ENCODE measurements at places on chromosomes 7 and 10.
A peak's percentile ranks its signal among the peaks of the same experiment; 100 is the strongest.

DNA sequence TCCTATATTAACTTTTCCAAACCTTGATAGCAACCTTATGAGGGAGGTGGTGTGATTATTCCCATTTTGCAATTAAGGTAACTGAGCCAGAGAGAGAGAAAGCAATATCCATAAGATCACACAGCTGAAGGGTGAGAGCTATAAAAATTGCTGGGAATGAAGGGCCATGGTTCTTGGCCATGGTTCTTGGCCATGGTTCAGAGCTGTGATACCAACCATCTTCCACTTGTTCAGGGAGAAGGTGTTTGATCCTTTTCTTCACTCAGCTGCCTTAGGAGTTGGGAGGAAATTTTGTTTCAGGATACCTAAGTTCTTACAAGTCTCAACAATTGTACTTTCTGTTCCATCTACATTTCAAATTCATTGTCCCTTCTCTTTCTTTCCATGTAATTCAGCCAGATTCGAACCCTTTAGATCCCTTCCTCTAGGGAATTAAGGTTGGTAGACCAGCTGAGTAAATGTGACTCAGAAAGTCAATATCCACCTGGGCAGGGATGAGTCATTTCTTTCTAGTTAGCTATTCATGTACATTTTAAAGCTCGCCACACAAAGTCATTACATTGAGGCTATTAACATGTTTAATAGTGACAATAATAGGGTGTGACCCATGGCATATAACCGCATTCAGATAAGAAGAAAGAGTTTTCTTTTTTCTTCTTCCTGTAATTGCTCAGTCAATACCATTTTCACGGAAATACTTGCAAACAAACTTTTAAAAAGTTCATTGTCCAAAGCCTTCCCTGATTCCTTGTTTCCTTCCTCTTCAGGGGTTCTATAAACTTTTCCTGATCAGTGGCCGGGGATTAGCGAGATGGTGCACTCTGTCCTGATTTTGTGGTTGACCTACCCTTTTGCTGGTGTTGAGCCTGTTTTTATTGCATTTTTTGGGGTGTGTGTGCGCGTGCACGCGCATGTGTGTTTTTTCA, 143.4 kb downstream of the TCF7L2 start:
- no peak for DNase-seq

DNA sequence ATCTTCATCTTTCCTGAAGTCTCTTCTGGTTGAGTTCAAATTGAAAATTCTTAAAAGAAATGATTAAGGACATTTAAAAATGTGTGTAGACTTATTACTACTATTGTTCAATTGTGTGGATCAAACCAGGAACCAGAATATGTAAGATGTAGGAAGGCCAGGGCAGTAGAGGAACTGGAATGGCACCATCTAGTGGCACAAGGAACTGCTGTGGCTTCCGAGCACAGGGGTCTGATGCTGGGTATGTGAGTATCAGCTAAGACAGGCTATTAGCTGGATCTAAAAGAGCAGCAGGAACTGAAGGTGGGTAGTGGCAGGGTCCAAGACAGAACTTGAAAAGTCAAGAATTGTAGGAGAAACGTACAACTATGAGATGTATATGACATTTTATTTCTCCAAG, 247.3 kb downstream of the SEMA3A start:
- peak; percentile 21 for DNase-seq

DNA sequence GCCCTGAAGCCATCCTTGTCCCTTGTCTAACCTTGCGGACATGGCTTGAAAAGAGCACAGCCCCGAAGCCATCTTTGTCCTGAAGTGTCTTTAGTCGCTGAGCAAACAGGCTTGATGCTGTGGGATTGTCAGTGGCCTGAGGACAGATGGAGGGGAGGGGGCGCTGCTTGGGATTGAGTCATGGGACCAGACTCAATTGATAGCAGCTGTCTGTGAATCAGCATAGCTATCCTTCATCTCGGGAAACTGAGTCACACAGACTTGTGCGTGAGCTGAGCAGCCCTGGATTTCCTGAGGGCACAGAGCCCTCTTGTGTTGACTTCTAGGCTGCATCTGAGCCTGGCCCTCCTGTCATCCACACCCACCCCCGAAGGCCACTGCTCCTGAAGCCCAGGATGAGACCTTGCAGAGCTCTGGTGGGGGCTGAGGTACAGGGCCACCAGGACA, 14.4 kb downstream of the MYO1G start:
- no peak for DNase-seq

DNA sequence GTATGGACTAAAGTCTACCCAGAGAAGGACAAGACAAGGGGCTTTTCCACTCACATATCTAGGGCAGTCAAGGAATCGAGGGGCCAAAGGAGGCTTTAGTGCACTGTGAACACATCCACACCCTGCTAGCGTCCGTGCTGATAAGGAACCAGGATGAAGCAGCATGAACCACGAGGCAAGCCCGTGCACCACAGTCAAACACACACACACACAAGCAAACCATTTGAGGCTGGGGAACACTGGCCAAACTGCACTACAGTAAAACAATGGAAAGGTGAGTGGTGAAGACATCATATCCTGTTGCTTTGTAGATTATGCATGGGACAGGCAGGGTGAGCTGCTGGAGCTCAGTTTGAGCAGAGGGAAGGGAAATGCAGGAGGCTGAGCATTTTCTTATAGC, 177.4 kb upstream of the CDCA7L start:
- no peak for DNase-seq

DNA sequence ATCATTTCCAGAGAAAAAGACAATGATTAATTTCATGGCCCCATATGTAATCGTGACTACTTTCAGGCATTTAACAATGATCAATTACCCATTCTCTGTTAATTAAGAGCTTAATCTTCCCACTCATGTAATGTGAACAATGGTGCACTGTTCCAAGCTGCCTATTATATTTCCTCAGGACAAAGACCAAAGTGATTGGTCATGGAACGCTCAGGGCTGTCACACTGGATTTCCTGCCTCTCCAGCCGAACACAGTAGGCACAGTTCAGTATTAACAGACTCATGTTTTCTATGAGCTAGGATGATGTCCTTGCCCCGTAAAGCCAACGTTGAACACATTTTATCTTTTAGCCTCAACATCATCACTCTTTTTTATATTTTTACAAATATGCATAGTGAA, 142.7 kb upstream of the FZD8 start:
- no peak for DNase-seq

DNA sequence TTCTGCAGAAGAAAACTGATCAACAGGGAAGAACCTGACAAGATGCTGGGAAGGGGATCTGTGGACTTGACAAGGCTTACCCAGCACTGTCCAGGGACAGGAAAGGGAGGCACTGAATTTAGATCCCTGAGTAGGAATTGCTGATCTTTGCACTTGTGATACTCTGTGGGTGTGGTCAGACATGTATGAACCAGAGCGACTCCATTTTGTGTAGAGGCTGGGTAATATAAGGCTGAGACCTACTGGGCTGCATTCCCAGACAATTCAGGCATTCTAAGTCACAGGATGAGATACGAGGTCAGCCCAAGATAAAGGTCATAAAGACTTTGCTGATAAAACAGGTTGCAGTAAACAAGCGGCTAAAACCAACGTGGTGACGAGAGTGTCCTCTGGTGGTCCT, 60.7 kb downstream of the CCDC3 start:
- no peak for DNase-seq

- DNase-seq = peak; percentile 34
These were observed 86.6 kb upstream of the C7orf33 start for GRCh38 chr7:148503900-148504487.

DNA sequence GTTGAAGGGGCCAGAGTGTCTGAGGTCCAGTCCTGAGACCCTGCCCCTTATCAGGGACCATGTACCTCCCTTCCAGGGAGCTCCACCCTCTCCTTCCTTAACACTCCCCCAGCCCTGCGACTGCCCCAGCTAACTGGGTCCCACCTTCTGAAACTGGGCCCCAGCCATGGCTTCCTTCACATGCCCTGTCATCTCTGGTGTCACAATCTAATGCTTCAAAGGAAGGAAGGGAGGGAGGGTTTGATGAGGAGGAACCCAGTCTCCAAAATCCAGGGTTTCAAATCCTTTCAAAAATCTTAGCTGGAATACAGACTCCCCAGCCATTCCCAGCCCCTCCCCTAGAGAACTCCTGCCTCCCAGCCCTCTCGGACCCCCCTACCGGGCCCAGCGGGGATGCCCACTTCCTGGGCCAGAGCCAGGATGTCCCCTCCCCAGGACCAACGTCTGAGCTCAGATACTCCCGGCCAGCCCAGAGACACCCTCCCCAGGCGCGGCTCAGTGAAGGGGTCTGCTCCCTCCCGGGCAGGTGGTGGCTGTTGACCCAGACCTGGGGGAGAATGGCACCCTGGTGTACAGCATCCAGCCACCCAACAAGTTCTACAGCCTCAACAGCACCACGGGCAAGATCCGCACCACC, 18.0 kb downstream of the C10orf105 start:
- no peak for DNase-seq

DNA sequence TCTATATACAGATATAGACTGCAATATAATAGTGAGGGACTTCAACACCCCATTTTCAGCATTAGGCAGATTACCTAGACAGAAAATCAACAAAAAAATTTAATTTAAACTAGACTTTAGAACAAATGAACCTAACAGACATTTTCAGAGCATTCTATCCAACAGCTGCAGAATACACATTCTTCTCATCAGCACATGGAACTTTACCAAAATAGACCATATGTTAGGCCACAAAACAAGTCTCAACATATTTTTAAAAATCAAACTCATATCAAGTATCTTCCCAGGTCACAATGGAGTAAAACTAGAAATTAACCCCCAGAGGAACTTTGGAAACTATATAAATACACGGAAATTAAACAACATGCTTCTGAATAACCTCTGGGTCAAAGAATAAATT, 169.6 kb downstream of the MTERF1 start:
- peak; percentile 18 for DNase-seq

DNA sequence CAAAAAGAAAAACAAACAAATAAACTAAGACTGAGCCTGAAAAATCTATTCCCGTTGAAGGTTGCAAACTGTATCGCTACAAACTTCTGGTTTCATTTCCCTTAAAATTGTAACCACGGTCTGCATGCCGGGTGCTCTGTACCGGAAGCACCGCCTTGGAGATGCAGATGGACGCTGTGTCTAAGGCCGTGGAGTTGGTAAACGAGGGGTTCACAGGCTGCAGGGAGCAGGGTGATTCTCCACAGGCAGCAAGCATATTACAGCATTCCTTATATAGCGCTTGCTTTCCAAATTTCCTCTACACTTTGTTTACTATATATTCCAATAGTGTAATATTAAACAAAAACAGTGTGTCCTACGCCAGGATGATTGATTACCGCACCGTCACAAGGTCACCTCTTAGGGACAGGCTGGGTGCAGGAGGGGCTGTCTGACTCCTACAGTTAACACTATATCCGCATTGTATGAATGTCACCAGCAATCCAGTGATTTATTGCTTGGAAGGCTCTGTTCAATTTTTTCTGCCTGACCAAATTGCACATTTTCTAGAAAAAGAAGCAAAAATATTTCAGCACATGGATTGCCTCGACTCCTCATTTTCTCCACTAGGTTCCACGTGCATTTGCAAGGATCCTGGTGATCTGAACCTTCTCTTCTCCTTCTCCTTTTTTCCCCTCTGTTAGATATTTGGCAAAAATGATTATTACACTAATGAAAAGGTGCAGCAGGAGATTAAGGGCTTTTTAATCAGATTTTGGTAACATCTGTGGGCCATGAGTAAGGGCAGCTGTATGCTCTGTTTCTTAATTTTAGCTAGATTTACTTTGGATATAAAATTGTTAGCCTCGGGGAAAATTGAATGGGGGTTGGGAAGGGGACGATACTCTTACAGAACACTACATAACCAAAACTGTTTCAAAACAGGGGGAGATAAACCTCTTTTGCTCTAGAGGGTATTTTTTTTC, 325.8 kb upstream of the MGMT start:
- no peak for DNase-seq

DNA sequence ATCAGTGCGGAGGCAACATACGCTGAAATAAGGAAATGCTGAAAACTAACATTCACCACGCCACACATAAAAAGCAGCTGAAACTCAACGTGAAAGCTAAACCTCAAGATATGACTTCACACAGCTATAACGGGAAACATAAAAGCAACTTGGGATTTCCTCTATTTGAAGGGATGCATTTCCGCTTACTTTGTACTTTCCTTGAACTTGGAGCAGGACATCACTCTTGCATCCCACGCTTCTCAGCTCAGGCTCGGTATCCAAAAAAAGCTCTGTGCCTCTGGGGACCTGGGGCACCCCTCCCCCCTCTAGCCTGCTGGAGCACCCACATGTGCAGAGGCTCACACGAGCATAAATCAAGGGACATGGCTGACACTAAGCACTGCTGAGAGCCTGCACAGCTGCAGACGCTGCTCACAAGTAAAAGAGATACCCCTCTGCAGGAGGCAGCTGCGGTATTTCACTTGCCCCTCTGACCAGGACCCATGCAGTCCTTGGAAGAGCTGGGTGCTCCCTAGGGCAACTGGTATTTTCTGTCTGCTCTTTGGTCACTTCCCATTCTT, 34.2 kb downstream of the PARD3 start:
- DNase-seq = no peak

GRCh38 chr7:87494454-87494853, 19.0 kb upstream of the ABCB4 start:
- no peak for DNase-seq

DNA sequence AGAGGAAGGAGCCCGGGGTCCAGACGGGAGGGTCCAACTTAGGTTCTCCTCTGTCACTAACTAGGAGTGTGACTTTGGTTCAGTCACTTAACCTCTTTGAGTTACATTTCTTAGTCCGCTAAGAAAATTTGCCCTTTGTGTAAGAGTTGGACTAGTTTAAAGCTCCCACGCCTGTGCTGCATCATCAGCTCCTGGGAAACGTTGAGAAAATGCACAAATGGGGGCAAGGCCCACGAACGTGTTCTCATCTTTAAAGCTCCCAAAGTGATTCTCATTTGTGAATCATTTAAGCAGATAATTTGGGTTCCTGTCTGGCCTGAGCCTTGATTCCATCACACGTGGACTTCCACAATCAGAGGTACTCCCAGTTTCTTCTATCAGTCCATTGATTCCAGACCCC, 6.3 kb downstream of the ZNF467 start:
- DNase-seq = no peak

DNA sequence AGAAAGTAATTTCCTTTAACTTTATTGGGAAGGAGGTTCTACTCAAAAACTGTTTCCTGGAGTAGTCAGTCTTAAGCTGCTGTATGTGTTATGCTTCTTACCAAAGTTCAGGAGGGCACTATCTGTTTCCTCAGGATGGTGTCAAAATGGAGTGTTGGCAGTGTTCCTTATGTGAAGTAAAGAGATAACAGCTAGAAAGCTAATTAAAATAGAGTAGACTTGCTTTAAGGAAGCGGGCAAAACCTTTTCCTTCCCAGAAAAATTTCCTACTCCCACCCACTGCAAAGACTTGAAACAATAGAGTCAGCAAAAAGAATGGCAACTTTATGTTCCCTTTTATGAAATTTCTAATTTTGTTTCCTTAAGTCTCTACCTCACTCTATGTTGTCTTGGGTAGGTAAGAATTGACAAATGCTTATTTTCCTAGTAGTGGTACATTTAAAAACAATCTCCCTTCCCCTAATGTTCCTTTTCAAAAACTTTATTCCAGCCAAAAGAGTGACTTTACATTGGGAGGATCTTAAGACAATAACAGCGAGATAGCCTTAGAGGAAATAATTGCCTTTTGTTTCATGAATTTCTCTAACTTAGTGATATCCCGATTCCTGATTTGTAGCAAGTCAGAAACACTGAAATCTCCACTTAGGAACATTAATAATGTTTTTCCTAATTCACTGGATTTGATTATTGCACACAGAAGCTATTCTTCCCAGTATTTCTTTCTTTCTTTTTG, 26.5 kb upstream of the ENTPD1 start:
- DNase-seq = no peak

- no peak for DNase-seq
These were observed 62.9 kb downstream of the ELMO1 start for GRCh38 chr7:37385787-37386186.

Measured in NCI-H446 (cell line).